ENCODE measurements at places on chromosomes 7 and 10.

GRCh38 chr10:110791541-110792073, 80.1 kb upstream of the PDCD4 start:
- no peak for DNase-seq

DNA sequence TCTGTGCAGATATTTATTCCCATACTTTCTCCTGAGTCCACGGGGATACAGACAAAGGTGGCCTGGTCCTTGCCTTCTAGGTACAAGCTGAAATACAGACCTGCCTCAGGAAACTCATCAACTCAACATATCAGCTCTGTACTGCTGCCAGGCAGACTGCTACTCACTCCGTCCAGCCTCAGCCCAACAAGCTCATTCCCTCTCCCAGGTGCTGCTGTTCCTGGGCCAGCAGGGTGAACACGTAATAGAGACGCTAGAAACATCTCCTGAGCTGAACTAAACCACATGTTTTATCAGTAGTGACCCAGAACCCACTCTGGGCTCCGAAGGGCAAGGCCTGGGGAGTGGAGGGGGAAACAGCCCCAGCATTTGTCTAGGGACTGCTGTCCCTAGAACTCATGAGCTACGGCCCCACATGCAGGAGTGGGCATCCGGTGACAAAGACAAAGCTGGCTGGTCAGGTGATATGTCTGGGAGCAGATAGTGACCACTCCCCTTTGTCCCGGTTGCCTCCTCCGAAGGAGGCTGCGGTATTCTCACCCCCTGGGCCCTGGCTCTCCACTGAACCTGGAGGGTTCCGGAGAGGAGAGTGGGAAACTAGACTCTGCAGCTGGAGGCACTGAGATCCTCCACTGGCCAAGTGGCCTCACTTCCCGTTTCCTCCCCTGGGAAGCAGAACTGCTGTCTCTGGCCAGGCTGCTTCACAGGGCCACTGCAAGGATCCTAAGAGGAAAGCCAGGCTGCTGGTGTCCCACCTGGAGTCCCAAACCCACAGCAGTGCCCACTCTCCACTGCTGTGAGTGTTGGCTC, 116.1 kb downstream of the FAM53B start:
- DNase-seq = no peak

DNA sequence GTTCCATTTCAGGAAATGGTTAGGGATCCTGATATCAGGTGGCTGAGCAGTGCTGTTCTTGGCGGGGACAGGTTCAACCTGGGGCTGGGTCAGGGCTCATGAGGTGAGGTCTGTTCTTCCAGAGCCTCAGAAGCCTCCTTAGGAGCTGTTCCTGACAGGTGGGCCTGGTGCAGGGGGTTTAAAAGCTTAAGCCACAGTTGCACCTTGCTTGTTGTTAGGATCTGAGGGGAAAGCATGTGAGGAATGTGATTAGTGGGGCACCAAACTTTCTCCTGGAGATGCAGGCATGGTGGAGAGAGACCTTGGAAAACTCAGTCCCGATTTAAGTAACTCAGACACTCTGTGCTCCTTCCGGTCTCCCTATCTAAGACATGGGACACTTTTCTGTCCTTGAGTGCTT, 18.7 kb upstream of the CRHR2 start:
- no peak for DNase-seq

GRCh38 chr7:116582806-116583444, 58.1 kb downstream of the CAV1 start:
- DNase-seq = no peak

GRCh38 chr10:113126229-113127201, 176.5 kb downstream of the TCF7L2 start:
- peak; percentile 87 for DNase-seq

GRCh38 chr10:971150-971542, 17.1 kb upstream of the GTPBP4 start:
- DNase-seq = no peak

- DNase-seq = no peak
These were observed 149.2 kb downstream of the XPNPEP1 start for GRCh38 chr10:109774121-109774440.

- no peak for DNase-seq
These were observed 31.6 kb downstream of the PRPS1L1 start for GRCh38 chr7:17996040-17996439.

DNA sequence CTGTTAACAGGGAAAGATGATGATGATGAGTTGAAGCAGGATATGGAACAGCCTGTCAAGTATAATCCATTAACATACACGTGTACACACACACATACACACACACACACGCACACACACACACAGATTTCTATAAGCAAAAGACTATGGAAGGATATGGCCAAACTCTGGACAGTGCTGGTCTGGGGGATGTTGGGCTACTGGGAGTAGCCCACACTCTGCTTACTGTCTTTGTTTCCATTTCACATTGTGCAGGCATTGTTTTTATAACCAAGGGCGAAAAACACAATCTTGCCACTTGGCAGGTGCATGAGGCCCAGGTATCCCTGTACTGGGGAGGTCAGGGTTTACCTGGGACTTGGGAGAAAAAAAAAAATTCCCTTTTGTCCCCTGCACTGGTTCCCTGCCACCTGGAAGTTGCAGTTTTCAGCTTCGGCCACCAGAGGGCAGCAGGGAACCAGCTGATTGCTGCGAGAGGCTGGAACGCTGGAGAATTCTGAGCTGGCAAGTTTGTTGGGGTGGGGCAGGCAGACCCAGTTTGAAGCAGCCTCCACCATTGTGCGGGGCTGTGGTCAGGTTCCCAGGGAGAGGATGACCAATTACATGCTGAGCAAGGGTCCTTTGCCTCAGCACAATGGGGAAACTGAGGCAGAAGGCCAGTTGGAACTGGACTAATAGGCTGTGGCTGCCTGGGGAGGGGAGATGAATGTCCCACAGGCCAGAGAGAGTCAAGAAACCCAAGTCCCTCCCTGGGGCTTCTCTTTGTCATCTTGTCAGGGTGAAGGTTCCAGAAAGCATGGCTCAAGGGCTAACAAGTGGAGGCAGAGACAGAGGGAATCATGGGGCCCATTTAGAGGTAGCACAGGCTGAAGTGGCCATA, 27.3 kb downstream of the PPIF start:
- peak; percentile 86 for DNase-seq

GRCh38 chr7:121547544-121548092, 151.5 kb upstream of the FAM3C start:
- DNase-seq = peak; percentile 2

GRCh38 chr7:158956805-158957509, 100.6 kb downstream of the DYNC2I1 start:
- DNase-seq = no peak

- DNase-seq = peak; percentile 82
These were observed 123.6 kb downstream of the RNF32 start for GRCh38 chr7:156764016-156764669.

- DNase-seq = no peak
These were observed 969 bp downstream of the PPP1R3A start for GRCh38 chr7:113917840-113918239.

GRCh38 chr7:47471831-47472230, 110.1 kb downstream of the TNS3 start:
- DNase-seq = no peak

DNA sequence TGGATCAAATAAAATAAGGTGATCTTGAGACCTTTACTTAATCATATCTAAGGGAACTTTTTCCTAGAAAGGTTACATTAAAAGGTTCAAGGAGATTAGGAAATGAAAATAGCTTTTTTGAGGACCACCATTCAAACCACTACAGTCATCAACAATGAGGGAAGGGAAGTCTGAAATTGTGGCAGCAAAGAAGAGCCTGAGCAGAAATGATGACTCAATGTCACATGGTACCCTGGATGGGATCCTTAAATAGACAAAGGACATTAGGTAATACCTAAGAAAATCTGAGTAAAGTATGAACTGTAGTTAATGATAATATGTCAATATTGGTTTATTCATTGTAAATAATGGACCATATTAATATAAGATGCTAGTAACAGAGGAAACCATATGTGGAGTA, 236.0 kb downstream of the SEMA3D start:
- DNase-seq = no peak

DNA sequence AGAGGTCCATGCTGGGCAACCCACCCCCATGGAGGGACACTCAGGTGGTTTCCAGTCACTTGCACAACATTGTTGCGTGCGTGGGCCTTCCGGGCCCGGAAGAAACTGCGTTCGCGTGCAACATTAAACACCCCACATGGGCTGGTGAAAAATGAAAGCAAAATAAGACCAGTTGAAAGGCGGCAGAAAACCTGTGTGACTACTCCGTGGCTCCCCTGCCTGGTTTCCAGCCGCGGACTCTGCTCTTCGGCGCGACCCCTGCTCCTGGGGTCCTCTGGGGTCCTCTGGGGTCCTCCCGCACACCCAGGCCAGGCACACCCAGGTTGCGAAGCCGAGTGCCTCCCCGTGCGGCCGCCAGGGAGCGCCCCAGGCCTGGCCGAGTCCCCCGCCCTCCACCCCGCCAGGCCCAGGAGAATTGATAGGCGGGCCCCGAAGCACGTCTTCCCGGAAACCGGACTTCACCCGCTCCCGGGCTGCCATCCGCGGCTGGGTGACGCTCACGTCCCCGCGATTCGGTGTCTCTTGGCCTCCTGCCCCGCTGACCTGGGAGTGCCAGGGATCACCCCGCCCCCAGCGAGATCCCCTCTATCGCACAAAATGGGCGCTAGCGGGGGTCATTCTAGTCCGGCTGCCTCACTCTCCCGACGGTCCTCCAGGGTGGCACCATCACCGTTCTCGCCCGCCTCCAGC, 1.9 kb upstream of the SH2D4B start:
- peak; percentile 67 for DNase-seq

- DNase-seq = no peak
These were observed 12.9 kb downstream of the UPP1 start for GRCh38 chr7:48101968-48102367.

- no peak for DNase-seq
These were observed 27.8 kb upstream of the INHBA start for GRCh38 chr7:41730668-41731067.

GRCh38 chr7:124893140-124893827, 36.3 kb downstream of the POT1 start:
- DNase-seq = no peak

- no peak for DNase-seq
These were observed 954 bp downstream of the FSCN3 start for GRCh38 chr7:127594490-127594889.

GRCh38 chr10:93379731-93380575, 102.2 kb downstream of the MYOF start:
- DNase-seq = no peak

DNA sequence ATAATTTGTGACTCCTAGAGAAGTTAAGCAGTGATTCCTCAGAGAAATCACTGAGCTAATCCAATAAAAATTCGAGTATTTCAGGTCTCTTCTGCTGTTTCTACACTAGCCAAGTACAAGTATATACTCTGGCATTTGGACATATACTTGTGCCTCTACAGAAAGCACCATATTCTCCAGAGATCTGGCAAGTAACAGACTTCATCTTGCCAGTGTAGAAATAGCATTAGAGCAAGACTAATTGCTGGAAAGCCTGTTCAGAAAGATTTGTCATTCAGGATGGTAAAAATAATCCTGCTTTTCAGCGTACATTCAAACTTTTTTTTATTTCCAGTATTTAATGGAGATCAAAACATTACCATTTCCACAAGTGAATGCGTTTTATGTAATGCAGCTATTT, 410.8 kb upstream of the ETV1 start:
- DNase-seq = no peak

- no peak for DNase-seq
These were observed 17.5 kb downstream of the ZNF862 start for GRCh38 chr7:149855361-149856305.

DNA sequence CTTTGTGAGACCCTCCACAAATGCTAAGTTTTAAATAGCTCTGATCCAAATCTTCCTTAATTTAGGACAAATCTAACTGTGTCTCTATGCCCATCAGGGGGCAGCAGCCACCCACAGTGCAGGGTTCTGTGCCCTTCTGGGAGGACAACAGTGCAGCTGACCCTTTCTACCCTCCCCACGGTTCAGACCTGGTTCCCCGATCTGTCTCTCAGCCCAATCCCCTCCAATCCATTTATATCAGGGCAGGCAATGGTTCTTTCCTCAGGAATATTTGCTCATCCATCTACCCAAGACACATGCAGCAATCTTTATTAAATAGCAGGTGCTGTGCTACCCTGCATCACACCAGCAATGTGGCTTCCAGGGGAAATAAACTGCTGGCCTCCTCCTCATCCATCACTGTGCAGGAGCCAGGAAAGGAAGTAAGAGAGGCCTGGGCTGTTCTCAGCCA, 4.0 kb upstream of the RBM28 start:
- peak; percentile 82 for DNase-seq

DNA sequence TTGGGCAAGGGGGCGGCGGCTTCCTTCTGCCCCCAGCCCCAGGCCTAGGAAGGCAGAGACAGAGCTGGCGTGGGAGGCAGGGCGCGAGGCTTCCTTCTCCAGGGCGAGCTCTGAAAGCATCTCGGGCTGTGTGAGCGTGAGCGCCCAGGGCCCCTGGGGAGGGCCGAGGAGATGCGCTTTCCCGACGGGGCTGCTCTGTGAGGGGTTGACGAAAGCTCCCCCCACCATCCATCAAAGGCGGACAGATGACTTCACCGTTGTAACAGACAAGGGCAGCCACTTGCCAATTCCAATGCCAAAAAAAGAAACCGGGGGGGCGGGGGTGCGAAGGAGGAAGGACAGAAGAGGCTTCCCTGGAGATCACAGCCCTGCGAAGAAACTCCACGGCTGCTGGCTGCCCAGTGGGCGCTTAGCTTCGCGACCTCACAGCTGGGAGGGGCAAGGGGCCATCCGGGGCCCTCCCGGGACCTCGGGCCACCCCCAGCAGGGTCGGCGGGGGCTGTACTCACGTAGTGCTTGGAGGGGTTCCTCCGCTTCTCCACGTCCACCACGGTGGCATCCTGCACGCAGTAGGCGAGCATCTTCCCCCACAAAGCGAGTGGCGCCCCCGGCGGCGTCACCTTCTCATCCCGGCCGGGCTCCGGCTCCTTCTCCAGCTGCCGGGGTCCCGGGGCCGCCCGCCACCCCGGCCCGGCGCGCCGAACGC, 537 bp downstream of the SH3PXD2A start:
- DNase-seq = peak; percentile 60

- DNase-seq = no peak
These were observed 159.0 kb upstream of the MEOX2 start for GRCh38 chr7:15845461-15845860.

GRCh38 chr7:98329100-98329790, 47.8 kb downstream of the BRI3 start:
- DNase-seq = no peak

- no peak for DNase-seq
These were observed 72.6 kb downstream of the EPDR1 start for GRCh38 chr7:37993060-37993501.

DNA sequence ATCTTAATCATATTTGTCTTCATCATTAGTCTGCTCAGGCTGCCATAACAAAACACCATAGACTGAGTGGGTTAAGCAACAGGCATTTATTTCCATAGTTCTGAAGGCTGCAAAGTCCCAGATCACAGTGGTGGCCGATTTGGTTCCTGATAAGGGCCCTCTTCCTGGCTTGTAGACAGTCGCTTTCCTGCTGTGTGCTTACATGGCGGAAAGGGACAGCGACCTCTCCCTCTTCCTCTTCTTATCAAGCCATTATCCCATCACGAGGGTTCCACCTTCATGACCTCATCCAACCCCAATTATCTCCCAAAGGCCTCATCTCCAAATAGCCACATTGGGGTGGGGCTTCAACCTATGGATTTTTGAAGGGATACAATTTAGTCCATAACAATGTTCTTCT, 84.0 kb downstream of the LYZL1 start:
- no peak for DNase-seq
